ENCODE measurements at places on chromosomes 1 and 21.
A peak's percentile ranks its signal among the peaks of the same experiment; 100 is the strongest.

DNA sequence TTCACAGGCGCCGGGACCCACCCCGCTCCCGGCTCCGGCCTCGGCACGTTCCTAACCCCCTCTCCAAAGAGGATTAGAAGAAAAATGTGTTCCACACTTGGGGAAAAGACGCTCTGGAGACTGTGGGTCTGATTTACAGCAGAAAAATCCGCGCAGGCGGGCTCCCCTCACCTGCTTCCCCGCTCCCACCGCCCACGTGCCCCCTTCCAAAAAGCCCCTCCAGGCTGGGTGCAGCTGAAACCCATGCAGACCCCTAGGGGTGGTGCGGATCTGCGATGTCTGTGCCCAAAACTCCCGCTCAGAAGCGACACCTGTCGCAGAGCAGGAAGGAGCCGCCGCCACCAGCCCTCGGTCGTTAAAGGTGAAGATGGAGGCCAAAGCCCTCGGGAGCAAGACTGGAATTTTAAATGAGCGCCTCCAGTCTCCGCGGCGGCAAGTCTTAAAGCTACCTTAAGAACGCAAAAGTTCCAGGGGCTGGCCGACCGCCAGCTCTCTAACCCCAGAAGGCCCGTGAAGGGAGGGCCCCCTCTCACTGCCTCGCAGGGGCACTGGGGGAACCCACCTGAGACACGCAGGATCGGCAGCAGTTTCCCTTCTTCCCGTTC lies 688 bp upstream of the CHD5 start:
- H3K4me3 ChIP-seq = peak overlapping the region; percentile 37
- H3K4me1 ChIP-seq = peaks cover 26% of the 10 kb centered on the region
- no peak for DNase-seq
- peaks cover 6% of the 10 kb centered on the region for H3K36me3 ChIP-seq
- peaks cover 34% of the 10 kb centered on the region for H3K27me3 ChIP-seq

GRCh38 chr1:92623187-92623778 lies 136.6 kb upstream of the GFI1 start:
- H3K4me1 ChIP-seq = no peaks in the 10 kb centered on the region
- H3K27ac ChIP-seq = no peak overlapping the region
- H3K4me3 ChIP-seq = no peak overlapping the region
- H3K27me3 ChIP-seq = no peaks in the 10 kb centered on the region
- H3K36me3 ChIP-seq = no peaks in the 10 kb centered on the region
- DNase-seq = no peak

DNA sequence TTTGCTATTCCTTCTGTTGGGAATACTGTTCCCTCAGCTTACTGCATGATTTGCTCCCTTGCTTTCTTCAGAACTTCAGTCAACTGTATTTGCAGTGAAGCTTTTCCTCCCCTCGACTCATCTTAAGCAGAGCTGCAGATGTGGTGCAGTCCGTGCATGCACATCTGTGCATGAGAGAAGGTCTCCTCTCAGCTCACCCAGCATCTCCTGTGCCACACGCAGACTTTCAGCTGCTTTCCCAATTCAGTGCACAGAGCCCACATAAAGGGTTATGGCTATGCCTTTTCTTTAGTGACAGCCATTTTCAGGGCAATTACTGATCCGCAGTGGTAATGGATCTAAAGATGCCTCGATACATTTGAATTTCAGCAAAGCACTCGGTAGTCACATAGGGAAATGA lies 13.5 kb upstream of the NTPCR start:
- H3K27ac ChIP-seq = no peak overlapping the region
- H3K4me3 ChIP-seq = no peak overlapping the region
- H3K27me3 ChIP-seq = peaks cover 18% of the 10 kb centered on the region
- H3K36me3 ChIP-seq = no peaks in the 10 kb centered on the region
- DNase-seq = no peak

GRCh38 chr1:96333522-96334235 lies 387.9 kb upstream of the PTBP2 start:
- H3K36me3 ChIP-seq = peaks cover 4% of the 10 kb centered on the region
- DNase-seq = no peak
- H3K27ac ChIP-seq = no peak overlapping the region
- no peak overlapping the region for H3K4me3 ChIP-seq
- H3K27me3 ChIP-seq = no peaks in the 10 kb centered on the region
- H3K4me1 ChIP-seq = no peaks in the 10 kb centered on the region

DNA sequence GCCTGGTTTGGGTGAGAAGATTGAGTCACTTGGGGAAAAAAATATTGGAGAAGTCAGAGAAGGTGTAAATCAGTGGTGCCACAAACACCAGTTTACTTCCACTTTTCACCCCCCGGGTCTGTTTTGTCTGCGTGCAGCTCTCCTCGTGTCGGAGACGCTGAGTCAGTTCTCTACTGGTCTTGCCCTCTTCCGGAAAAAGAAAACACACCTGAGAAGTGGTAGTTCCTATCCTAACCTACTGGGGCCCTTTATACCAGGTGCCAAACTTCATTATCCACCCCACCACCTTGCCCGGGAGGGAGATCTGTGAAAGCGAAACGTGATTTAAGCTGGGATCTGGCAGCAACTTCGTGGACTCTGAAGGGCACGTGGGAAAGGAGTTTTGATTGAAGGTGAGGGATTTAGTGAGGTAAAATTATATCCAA lies 855 bp upstream of the IVNS1ABP start:
- peaks cover 46% of the 10 kb centered on the region for H3K36me3 ChIP-seq
- H3K4me3 ChIP-seq = peak overlapping the region; percentile 92
- peaks cover 35% of the 10 kb centered on the region for H3K4me1 ChIP-seq
- DNase-seq = peak; percentile 92

GRCh38 chr21:36859744-36860501 lies 106.5 kb downstream of the HLCS start:
- no peaks in the 10 kb centered on the region for H3K27me3 ChIP-seq
- peak; percentile 79 for DNase-seq
- H3K4me1 ChIP-seq = peaks cover 23% of the 10 kb centered on the region
- no peak overlapping the region for H3K4me3 ChIP-seq

DNA sequence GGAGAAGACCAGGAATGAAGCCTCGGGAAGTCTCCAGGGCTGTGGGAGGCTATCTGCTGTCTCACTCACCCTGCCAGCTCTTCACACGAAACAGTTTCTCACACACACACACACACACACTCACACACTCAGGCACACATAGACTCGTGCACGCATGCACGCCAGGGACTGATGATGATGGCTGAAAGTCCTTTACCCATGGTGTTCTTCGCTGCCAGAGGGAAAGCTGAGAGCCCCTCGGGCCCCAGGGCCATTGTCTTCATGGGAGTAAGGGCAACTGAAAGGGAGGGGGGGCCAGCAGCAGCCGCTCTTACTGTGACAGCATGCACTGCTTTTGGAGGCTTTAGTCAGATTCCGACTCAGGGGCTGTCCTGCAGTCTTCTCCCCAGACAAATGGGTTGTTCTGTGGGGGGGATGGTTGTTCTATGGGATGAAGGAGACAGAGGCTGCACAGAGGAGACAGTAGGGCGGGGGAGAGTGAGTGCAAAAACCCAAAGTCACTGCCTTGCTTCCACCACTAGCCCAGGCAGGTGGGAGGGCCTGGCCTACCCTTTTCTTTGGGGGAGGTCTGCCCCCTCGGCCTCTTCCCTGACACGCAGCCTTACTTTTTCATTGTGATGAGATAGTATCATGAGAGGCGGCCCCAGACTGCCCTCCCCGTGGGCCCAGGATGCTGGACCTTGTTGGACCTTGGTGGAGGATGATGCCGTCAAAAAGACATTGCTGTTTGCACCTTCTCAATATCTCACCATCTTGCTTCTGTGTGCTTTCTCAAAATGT lies 29.0 kb downstream of the STUM start:
- no peaks in the 10 kb centered on the region for H3K36me3 ChIP-seq
- peaks cover 2% of the 10 kb centered on the region for H3K27me3 ChIP-seq
- no peak overlapping the region for H3K4me3 ChIP-seq
- no peaks in the 10 kb centered on the region for H3K4me1 ChIP-seq
- H3K27ac ChIP-seq = no peak overlapping the region

- no peak for DNase-seq
- no peaks in the 10 kb centered on the region for H3K36me3 ChIP-seq
- H3K27me3 ChIP-seq = no peaks in the 10 kb centered on the region
- no peak overlapping the region for H3K4me3 ChIP-seq
- no peak overlapping the region for H3K27ac ChIP-seq
Measured at GRCh38 chr1:59183749-59184317, 113.1 kb upstream of the FGGY start.

GRCh38 chr1:31798433-31799195 lies 17.2 kb downstream of the SPOCD1 start:
- H3K4me1 ChIP-seq = peaks cover 8% of the 10 kb centered on the region
- peaks cover 9% of the 10 kb centered on the region for H3K27me3 ChIP-seq
- DNase-seq = no peak
- H3K36me3 ChIP-seq = no peaks in the 10 kb centered on the region
- no peak overlapping the region for H3K4me3 ChIP-seq

GRCh38 chr1:177871613-177872307 lies 98.1 kb downstream of the SEC16B start:
- no peak overlapping the region for H3K4me3 ChIP-seq
- H3K36me3 ChIP-seq = no peaks in the 10 kb centered on the region
- no peak overlapping the region for H3K27ac ChIP-seq
- H3K27me3 ChIP-seq = no peaks in the 10 kb centered on the region

DNA sequence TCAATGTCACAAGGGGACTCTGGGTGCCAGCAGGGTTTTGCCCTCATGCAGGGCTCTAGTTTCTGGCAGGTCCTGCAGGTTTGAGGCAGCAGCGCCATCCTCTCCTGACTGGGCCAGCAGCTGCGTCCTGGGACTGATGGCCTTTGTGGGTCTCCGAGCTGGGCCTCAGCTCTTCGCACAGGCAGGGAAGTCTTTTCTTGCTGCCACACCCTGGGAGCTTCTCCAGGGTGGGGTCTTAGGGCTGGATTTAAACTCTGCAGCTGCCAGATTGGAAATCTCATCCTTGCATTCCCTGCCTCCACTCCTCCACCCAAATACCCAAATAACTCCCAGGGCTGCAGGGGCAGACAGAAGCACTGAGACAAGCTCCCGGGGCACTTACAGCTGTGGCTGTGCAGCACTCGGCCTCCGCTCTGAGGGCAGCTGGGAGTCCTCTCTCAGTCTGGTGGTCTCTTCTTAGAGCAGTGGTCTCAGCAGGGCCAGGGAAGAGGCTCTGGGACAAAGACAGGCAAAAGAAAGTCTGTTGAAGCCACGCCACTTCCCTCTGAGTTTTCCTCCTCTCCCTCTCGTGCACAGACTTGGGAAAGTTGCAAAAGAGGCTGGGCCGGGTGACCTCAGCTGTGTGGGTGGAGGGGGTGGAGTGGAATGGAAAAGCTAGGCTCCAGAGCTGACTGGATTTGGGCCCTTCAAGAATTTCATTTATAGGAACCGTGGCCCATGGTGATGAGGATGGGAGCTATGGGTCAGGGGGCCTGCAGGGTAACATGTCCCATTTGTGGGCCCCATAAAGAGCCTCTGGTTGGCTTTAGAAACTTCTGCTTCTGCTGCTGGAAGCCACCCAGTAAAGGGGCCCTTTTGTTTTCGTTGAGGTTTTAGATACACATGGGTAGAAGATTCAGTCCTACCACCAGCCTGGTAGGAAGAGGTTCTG lies at the start of gene RAB7B:
RAB7B (minus strand) TSS at position 525 of the 931 bp plus-strand sequence. CDS start 9,260 bp downstream, outside the sequence.
- H3K4me1 ChIP-seq = peaks cover 3% of the 10 kb centered on the region
- no peak within 1 kb of the TSS for H3K4me3 ChIP-seq
- DNase-seq = no peak
- peaks cover 4% of the 10 kb centered on the region for H3K27me3 ChIP-seq

DNA sequence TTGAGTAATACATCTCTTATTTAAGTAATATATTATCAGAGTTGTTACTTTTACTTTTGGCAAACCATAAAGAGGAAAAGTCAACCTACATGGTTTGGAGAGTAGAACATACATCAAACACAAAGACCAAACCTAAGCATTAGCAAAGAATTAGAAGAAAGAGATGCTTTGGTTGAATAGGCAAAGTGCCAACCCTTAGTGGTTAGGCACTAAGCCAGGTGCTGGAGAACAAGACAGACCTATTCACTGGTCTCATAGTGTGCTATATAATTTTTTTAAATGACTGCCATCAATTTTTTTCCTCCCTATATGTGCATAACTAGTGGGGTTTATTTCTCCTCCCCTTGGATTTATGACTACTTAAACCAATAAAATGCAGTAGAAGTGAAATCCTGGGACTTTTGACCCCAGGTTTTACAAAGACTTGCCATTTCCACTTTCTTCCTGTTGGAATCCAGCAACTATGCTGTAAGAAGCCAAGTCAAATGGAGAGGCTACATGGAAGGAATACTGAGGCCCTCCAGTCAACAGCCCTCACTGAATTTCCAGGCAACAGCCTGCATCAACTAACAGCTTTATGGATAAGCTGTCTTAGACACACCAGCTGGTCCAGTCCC lies 69.8 kb upstream of the HAO2 start:
- H3K4me3 ChIP-seq = no peak overlapping the region
- H3K36me3 ChIP-seq = no peaks in the 10 kb centered on the region
- H3K27ac ChIP-seq = no peak overlapping the region

DNA sequence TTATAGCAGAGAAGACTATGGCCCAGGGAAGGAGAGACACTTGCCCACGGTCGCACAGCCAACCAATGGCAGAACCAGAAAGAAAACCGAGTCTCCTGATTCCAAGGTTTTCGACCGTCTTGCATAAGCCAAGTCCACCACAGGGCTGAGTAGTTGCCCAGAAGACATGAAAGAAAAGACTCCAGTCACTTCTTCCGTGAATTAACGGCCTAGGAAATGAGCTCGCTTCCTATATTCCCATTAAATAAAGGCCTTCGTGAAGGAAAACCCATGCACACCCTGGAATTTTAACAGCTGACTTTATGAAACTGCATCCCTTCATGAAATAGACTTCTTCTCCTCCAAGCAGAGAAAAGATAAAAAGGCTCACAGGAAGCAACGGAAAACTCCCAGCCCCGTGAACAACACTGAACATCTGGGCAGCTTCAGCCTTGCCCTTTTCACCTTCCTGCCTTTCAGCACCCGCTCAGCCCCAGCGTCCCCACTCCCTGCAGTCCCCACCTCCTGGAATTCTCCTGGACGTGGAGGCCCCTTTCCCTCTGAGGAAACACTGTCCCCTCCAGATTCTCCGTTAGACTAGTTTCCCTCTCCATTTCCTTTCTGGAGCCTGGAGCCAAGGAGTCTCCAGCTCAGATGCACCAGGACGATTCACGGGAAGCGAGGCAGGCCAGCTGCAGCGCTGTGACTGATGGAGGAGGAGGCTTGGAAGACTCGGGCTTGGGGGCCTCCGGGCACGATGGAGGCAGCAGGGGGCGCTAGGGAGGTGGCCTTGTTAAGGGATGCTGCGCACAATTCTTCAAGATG lies 2.7 kb upstream of the MYOC start:
- peaks cover 25% of the 10 kb centered on the region for H3K27me3 ChIP-seq
- H3K4me3 ChIP-seq = no peak overlapping the region
- no peak overlapping the region for H3K27ac ChIP-seq
- peak; percentile 75 for DNase-seq
- no peaks in the 10 kb centered on the region for H3K36me3 ChIP-seq

DNA sequence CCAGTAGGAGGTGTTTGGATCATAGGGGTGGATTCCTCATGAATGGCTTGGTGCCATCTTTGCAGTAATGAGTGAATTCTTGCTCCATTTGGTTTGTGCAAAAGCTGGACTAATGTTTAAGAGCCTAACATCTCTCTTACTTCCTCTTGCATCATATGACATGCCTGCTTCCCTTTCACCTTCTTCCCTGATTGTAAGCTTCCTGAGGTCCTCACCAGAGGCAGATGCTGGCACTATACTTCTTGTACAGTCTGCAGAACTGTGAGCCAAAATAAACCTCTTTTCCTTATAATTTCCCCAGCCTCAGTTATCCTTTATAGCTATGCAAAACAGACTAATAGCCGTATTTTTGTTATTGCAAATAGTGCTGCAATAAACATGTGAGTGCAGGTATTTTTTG lies 8.1 kb downstream of the PRSS38 start:
- H3K27me3 ChIP-seq = peaks cover 44% of the 10 kb centered on the region
- H3K4me3 ChIP-seq = no peak overlapping the region
- no peak for DNase-seq
- peaks cover 20% of the 10 kb centered on the region for H3K36me3 ChIP-seq

- H3K27ac ChIP-seq = no peak overlapping the region
- H3K4me1 ChIP-seq = peaks cover 8% of the 10 kb centered on the region
- no peaks in the 10 kb centered on the region for H3K27me3 ChIP-seq
Measured at GRCh38 chr1:77513839-77514763, 168.4 kb downstream of the ZZZ3 start.

Measured in natural killer cell treated with Interleukin-12 subunit alpha and Interleukin-12 subunit beta and Interleukin-15 and Interleukin-18, amount 100 ng/mL, for 72 hours (primary cell).